ENCODE measurements at places on chromosomes 5 and 9.

GRCh38 chr5:127392762-127393161, 102.2 kb downstream of the MEGF10 start:
- DNase-seq = no peak

GRCh38 chr5:132267931-132268768, 10.7 kb downstream of the PDLIM4 start:
- DNase-seq = no peak

DNA sequence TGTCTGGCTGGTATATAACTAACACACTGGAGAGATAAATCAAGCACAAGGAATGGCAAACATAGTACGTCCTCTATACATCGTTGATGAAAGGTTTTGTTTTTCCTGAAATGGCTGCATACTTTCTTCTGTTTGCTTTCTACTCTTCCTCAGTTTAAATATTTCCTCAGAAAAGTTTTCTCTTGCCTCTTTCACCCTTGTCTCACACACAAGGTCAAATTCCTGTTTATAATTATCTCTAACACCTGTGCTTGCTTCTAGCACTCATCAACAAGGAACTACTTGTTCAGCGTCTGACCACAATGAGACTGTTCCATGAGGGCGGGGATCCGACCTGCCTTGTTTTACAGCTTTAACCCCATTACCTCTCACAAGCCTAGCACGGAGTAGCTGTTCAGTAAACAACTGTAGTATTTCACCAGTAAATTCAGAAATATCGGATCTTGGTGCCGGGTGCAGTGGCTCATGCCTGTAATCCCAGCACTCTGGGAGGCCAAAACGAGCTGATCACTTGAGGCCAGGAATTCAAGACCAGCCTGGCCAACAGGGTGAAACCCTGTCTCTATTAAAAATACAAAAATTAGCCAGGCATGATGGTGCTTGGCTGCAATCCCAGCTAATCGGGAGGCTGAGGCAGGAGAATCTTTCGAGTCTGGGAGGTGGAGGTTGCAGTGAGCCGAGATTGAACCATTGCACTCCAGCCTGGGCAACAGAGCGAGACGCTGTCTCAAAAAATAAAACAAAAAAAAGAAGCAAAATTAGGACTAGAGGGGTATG, 37.0 kb downstream of the NR6A1 start:
- no peak for DNase-seq

GRCh38 chr9:14228602-14229001, 85.3 kb downstream of the NFIB start:
- no peak for DNase-seq

DNA sequence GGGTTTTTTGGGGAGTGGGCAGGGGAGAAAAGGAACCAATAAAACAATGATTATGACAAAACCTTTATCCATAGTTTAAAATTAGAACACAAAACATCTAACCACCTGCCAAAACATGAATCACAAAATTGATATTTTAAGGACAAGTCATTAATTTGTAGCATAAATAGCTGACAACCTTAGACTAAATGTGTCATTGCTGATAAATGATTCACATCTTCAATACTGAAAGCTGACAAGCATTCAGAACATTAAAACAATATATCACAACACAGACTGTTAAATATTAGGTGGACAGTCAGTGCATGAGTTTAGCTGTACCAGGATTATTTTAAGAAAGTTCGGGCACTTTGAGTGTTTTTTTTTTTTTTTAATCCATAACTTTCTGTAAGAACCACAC, 71.5 kb downstream of the NR3C1 start:
- no peak for DNase-seq

DNA sequence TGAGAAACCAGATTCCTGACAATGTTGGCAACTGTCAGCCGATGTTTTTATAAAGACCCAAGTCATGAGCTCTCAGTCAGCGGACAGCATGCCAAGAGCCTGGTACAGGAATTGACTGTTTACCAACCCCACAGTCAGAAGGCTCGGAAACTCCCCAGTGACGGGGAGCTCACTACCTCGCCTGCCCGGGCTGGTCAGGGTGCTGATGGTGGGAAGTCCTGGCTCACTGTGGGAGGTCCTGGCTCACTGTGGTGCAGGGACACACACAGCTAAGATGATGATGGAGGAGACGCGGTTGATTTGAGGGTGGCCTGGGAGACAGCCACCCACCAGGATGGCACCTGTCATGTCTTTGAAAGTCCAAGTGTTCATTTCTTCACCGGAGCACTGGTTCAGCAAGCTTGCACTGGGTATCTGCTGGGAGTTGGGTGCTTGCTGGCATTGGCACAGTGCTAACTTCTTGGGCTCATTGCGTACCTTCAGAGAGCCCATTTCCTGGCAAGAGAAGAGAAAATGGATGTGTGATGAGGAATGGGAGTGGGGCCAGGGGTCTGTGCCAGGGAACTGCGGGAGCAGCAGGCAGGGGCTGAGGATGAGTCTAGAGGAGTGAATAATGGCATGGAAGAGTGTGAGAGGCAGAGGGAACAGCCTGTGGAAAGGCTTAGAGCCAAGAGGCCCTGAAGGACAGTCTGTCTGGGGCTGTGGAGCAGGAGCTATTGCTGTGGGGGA, 15.3 kb downstream of the ASS1 start:
- no peak for DNase-seq
